ENCODE measurements at places on chromosomes 1 and 21.
A peak's percentile ranks its signal among the peaks of the same experiment; 100 is the strongest.

- DNase-seq: no peak
Observed at GRCh38 chr1:119547306-119547705, 40.3 kb downstream of the HSD3B1 start.

- no peak for DNase-seq
Observed at GRCh38 chr1:31857863-31858262, 42.0 kb upstream of the SPOCD1 start.

GRCh38 chr1:119738100-119738720 is 26.5 kb downstream of the PHGDH start:
- no peak for DNase-seq

- DNase-seq: no peak
Observed at GRCh38 chr21:29091033-29091432, 17.6 kb upstream of the CCT8 start.

- no peak for DNase-seq
Observed at GRCh38 chr1:10777749-10778574, 18.5 kb downstream of the CASZ1 start.

- DNase-seq: no peak
Observed at GRCh38 chr1:186775881-186776560, 52.7 kb upstream of the PLA2G4A start.

DNA sequence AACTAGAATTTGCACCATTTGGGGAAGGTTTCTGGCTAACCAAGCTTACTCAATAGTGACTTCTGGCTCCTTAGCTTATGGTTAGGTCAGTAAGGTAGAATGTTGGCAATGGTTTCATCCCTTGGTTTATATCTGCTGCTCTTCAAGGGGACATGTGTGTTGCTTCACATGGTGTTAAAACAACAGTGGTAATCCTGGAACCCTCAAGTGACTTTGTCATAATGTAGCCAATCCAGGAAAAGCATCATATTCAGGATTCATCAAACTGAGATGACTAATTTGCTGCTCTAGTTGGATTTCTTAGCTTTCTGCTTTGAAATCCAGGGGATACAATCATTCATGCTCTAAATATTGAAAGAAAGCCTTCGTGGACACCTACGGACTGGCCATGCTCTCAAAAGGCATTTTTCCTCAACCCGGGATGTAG is 108.7 kb downstream of the RGL1 start:
- DNase-seq: no peak

DNA sequence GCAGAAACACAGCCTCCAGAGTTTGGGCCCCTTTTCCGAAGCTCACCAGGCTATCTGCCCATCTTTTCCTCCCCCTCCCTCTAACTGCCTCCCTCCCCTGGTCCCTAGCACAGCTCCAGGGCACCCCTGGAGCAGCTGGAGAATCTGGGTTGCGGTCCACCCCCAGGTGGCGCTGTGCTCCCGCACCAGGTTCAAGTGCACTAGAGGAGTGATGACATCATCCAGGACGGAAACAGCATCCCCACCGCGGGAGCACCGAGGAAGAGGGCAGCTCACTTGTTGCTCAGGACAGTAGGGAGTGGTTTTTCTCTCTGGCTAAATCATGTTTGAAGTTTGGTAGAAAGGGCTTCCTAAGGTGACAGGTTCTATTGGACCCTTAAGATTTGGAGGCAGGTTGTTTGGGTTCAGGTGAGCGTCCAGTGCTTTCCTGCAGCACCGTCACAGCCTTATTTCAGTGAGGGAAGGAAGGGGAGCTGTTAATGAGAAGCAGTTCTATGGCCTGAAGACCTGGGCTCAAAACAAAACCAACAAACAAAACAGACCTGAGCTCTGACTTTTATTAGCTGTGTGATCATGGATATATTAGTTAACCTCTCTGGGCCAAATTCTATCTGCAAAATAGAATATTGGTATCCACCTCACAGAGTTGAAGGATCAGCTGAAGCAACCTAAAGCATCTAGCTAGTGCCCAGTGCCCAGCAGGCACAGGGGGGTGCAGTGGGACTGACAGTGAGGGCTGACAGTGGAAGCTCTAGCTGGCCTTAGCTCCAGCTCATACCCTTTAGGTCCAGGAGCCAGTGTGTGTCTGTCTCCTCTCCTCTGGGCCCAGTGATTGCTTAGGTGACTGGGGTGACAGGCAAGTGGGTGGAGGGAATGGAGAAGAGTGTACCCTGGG is 7.5 kb downstream of the SHISA4 start:
- DNase-seq: peak; percentile 82

DNA sequence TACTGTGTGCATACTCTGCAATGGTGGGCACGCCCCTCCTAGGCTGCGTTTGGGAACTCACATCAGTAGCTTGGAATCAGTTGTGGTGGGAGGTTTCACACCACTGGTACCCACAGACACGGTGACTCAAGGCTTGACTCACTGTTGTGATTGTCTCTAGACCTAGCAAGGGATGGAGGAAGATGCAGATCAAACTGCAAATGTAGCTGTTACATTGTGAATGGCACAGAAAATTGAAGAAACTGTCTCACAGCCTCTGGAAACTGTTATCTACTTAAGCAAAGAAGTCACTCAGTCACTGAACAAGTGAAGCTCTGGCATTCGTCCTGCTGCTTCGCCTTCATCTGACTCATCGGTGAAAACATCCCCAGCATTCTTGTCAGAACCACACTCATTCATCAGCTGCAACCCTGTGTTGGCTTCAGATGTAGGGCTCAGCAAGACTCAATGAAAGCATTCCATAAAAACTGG is 59.5 kb downstream of the POFUT2 start:
- DNase-seq: no peak

- DNase-seq: no peak
Observed at GRCh38 chr1:239997515-239998311, 94.0 kb upstream of the FMN2 start.
